ENCODE measurements at places on chromosomes 7 and 10.

- no peak for DNase-seq
Measured at GRCh38 chr7:155785536-155785935, 26.7 kb downstream of the SHH start.

- no peak for DNase-seq
Measured at GRCh38 chr7:128892521-128893250, 17.8 kb downstream of the KCP start.

DNA sequence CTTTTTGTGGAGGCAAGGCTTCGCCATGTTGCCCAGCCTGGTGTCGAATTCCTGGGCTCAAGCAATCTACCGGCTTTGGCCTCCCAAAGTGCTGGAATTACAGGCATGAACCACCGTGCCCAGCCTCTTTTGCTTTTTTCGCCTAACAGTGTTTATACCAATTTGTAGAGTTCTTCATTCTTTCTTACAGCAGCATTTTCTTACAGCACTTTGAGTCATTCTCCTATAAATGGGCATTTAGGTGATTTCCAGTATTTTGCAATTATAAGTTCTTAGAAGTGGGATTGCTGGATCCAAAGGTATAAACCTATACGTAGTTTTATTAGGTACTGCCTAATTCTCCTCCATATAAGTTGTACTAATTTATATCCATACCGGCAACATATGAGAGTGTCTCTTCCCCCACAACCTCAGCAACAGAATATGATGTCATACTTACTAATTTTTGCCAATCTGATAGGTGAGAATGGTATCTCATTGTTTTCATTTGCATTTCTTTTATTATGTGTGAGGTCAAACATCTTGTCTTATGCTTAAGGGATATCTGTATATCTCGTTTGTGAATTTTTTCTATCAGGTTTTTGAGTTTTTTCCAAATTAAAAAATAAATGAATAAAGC, 39.1 kb downstream of the SUFU start:
- DNase-seq, result no peak

GRCh38 chr7:158748335-158748734, 43.7 kb upstream of the NCAPG2 start:
- no peak for DNase-seq

GRCh38 chr7:158289761-158290523, 297.7 kb downstream of the PTPRN2 start:
- no peak for DNase-seq

- DNase-seq, result no peak
Measured at GRCh38 chr10:46536781-46537180, 19.7 kb downstream of the GPRIN2 start.

DNA sequence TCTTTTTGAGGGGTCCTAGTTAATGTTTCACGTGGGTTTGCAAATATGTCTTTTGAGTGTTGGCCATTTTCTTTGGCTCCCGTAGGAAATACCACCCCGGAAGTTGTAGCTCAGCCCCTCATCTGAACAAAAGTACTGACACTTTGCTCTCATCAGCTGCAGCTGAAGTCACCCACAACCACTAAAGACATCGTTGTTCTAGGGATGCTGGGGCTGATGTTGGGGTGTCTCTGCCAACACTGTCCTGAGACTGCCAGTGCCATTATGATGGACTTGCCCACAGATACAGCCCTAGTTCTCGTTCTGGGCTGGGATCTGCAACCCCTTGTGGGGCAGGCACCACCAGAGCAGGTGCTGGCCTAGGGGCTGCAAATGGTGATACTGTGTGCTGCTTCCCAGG, 82.6 kb upstream of the ARHGAP21 start:
- no peak for DNase-seq

- DNase-seq, result no peak
Measured at GRCh38 chr7:100719523-100720278, 567 bp upstream of the EPO start.

DNA sequence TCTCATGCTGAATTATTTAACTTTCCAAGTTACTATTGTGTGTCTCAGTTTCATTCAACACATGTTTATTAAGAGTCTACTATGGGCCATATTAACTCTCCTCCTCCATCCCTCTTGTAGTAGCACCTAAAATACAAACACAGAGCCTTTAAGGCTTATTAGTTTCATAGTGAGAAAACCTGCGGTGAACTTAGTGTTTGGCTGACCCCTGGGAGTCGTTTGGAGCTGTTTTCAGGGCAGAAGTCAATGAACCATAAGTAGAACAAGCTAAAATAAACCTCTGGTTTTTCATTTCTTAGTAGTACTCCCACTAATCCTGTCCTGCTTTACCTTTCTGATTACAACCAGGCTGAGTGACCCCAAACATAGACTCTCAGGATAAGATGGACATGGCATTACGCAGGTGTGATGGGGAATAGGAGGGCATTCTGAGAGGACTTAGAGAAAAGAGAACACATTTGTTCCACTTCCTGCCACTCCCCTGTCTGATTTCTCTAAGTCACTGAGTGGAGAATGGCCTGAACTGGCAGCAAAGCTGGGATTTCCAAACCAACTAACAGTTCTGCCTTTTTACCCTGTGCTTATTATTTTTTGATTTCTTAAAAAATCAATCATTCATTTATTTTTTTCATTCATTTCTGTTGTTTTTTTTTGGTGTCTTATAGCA, 74.5 kb downstream of the LRMDA start:
- no peak for DNase-seq

GRCh38 chr7:94923412-94923811, 16.0 kb downstream of the PPP1R9A start:
- DNase-seq, result no peak

DNA sequence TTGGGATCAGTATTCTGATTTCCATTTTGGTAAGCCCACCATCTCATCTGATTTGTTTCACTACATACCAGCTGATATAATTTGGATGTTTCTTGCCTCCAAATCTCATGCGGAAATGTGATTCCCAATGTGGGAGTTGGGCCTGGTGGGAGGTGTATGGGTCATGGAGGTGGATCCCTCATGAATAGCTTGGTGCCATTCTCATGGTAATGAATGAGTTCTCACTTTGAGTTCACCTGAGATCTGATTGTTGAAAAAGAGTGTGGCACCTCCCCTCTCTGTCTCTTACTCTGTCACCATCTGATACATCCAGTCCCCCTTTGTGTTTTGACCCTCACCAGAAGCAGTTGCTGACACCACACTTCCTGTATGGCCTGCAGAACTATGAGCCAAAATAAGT, 347.3 kb downstream of the ARL4A start:
- DNase-seq, result no peak

DNA sequence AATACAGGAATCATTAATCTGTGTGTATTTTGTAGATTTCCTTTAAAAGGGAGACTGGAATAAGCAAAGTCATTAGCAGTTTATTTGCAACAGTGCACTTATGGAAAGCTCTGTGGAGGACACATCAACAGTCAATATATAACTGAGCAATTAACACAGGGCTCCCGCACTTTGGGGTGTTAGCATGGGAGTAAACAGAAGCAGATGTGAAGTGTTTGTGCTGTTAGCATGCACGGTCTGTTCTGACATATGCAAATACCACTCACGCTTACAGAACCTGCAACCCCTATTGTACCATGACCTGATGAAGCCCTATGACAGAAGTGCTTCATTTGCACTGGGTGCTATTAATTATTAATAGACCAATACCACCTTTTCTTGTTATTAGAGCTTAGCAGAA, 118.9 kb downstream of the PPP1R3A start:
- no peak for DNase-seq

DNA sequence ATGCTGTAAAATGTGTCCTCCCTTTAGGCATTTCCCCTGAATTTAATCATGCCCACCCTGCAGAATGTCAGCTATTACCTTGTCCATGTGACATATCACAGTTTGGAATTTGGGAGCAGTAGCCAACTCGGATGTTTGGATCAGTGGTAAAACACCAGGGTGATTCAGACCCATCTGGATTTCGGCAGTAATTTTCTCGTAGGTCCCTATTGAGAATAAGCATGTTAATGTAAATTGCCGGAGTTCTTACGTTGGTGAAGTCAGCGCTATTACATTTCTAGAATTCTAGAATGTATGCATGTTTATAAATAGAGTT, 44.1 kb downstream of the HGF start:
- no peak for DNase-seq

DNA sequence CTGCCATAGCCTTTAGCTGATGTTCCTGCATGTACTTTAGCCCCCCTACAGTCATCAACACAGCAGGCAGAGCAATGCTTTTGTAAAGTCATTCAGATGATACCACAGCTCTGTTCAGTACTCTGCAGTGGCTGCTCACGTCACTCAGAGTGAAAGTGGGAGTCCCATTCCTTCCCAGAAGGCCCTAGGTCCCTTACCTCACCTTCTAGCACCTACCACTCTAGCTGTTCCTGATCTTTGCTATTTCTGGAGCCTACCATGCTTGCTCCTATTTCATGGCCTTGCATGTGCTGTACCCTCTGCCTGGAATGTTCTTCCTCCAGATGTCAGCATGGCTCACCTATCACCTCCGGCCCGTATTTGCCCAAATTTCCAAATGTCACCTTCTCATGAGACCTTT, 94.4 kb upstream of the PRR15 start:
- DNase-seq, result no peak

GRCh38 chr7:87853237-87853864, 22.8 kb downstream of the SLC25A40 start:
- DNase-seq, result no peak

DNA sequence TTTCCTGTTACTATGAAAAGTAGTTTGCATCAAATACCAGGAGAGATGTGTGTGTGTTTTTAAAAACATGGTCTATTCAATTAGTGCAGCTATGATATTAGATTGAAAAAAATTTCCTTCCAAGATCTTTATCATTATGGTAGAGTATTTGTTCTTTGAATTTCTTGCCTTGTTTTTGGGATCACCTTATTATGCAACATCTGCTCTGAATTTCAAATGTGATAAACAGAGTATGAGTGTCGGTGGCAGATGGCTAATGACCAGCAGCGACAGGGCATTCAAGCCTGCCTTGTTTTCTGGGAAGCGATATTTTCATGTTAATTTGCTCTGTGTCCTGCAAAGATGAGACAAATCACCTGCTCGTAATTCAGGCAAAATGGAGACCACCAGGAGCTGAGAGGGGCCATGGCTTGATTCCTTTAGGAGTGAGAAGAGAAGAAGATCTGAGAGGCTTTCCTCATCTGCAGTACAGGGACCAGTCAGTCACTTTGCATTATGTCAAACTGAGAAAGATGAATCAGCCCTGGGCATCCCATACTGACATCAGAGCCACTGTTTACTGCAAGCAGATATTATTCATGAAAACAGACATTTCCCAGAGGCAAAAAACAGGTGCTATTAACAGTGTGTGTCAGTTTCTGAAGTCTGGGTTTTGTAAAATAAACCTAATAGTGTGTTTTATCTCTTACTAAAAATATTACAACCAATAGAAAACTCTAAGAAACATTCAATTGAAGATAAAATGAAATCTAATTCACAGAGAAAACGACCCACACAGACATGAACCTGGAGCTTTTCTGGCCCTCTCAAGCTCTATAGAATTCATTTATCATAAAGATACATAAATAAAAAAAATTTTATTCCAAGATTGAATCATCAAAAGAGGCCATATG, 67.6 kb downstream of the CDK6 start:
- no peak for DNase-seq

DNA sequence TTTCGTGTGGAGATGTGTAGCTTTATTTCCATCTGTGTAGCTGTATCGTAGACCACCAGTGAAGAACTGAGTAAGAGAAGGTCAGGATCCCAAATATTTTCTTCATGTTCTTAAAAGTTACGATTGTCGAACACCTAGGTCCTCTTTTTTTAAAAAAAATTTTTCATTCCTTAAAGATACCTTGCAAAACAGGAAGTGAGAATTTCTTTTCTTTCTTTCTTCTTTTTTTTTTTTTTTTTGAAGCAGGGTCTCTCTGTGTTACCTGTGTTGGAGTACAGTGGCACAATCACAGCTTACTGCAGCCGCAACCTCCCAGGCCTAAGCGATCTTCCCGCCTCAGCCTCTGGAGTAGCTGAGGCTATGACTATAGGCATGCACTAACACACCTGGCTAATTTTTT, 60.8 kb downstream of the PHTF2 start:
- no peak for DNase-seq

GRCh38 chr7:118311121-118311836, 86.8 kb downstream of the ANKRD7 start:
- DNase-seq, result no peak

GRCh38 chr10:51821045-51821444, 121.7 kb upstream of the CSTF2T start:
- DNase-seq, result no peak

GRCh38 chr10:15748126-15748525, 28.4 kb upstream of the ITGA8 start:
- DNase-seq, result no peak

GRCh38 chr7:117062300-117062699, 109.0 kb downstream of the ST7 start:
- DNase-seq, result no peak

DNA sequence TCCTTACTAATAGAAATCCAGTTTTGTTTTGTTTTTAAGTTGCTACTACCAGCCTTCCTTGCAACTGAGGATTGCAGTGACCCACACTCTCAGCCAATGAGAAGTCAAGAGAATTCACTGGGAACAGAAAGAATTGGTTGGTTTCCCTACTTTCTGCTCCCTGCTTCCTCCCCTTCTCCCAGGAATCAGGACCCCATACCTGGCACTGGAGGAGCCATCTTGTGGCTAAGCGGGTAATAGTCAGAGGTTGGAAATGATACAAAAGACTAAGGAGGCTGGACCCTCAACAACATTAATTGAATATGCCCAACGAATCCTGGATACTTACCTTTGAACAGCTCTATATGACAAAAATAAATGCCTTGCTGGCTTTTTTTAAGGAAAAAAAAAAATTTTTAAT, 6.3 kb downstream of the TMEM176A start:
- DNase-seq, result no peak

DNA sequence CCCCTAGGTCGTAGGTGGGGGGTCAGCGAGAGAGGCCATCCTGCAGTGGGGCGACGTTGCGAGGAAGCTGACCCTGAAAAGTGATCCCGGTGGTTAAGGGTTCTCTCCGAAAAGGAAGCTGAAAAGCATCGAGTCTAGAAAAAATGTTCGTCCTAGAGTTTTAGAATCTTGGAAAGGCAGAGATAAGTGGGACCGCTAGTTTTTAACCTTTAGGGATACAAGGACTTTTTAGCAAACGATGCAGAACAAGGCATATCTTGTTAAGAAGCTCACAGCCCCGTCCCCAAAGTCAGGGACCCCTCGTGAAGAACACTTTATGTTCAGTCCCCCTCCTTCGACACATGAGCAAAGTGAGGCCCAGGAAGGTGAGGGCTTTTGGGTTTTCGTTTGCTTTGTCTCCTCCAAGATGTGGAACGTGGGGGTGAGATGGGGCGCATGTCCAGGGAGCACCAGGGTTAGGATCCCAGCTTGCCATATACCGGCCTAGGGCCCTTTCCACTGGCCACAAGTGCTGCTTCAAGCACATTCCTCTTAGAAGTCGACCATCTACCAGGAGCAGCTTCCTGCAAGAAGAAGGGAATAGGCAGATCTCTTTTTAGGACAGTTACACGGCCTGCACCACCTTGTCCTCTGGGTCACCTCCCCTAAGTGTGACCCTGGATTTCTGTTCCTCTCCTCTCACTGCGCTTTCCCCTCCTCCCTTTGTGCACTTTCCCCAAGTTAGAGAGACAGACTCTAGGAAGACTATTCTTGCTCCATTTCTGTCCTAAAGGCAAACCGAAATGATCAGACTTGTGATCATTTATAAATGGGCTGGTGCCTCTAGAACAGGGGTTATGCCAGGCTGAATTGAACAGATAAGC, 969 bp downstream of the SLC35G1 start:
- no peak for DNase-seq
